ENCODE measurements at places on chromosomes 12 and 14.

DNA sequence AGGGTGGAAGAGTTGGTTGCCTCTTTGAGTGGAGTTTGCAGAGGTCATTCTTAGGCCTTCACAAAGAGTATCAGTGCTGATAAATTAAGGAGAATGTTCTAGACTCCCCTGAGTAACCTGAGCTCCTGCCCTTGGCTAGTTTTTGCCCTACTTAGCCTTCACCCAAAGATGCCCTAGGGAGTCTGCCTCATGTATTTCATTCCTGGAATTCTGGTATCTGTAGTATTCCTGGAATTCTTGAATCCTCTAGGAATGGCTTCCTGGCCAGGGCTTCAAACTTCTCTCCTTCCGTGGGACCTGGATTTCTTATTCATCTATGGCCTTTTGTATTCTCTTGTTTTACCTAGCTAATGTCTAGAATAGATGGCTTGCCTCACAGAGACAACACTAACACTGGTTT is 701.1 kb downstream of the NOVA1 start:
- no peak for DNase-seq

- DNase-seq: no peak
Observed at GRCh38 chr14:53034688-53035230, 83.9 kb upstream of the FERMT2 start.

DNA sequence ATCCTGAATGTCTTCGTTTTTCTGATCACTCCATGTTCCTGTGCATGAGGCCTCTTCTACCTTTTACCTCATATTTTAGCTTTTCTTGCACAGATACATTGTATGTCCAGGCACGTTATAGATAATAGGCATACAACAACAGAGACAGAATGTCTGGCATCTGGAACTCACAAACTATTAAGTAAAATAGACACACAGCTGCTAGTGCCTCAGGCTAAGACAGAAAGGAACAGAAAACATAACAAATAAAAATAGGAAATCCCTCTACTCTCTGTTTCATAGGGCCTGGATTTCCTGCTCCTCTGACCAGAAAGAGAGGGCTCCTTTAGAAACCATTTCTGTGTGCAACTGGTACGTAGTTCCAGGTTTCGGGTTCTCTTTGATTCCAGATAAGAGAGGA is 48.6 kb downstream of the ATXN7L3B start:
- no peak for DNase-seq

- DNase-seq: no peak
Observed at GRCh38 chr14:28603606-28604005, 163.0 kb upstream of the FOXG1 start.

GRCh38 chr14:105664691-105665090 is 138.3 kb downstream of the TMEM121 start:
- no peak for DNase-seq

DNA sequence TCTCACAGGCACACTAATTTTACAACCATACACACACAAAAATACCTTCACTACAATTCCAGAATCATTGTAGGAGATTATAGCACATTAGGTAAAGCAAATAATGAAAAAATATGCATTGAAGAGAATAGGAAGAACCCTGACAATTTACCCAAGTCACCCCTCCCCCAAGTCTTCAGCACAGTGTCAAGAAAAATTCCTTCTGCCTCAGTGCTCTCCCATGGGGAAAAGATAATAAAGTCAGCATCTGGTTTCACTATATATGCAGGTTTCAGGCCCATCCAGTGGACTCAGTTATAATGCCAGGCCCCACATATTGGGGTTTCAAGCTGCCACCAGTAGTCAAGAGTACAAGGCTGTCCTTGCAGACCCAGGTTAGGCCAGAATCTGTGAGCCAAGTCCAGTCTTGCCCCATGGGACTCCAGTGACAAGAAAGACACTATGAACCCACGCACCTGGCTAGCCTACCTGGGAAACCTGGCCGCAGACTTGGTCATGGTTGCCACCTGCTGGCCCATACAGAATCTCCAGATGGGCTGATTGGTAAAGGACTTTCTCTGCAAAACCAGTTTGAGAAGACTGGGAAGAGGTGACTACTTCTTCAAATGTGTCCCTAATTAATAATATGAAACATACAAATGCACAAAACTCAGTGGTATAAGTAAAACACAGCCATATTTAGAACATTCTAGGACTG is 398.6 kb upstream of the FLRT2 start:
- no peak for DNase-seq

DNA sequence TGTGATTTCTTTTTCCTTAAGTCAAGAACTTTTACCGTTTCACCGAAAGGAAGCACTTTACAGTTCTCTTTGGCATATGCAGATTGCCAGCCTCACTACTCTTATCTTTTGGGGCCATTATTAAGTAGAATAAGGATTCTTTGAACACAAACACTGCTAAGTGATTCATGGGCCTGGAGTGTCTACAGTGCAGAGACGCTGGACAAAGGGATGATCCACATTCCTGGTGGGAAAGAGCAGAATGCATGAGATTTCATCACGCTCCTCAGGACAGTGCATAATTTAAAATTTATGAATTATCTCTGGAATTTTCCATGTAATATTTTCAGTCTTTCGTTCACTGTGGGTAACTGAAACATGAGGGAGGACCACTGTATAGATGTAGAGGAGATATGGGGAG is 90.2 kb downstream of the TTLL5 start:
- DNase-seq: no peak

DNA sequence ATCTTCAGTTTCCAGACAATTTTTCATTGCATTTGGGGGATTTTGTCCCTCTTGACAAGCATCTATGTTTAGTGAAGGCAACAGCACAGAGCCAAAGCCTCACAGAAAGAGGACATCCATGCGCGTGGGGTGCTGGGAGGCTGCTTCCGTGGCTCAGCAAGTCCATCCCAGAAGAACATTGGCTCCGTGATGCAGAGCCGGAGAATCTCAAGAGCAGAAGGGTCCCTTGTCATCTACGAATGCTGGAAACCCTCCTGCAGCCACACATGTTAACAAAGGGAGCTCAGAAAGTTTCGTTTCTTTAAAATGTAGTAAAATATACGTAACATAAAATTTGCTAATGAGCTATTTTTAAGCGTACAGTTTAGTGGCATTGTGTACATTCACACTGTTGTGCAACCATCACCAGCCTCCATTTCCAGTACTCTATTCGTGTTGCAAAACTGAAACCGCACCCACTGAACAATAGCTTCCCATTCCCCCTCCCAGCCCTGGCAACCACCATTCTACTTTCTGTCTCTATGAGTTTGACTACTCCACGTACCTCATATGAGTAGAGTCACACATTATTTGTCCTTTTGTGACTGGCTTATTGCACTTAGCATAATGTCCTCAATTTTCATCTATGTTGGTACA is 185.9 kb downstream of the TTC7B start:
- no peak for DNase-seq

DNA sequence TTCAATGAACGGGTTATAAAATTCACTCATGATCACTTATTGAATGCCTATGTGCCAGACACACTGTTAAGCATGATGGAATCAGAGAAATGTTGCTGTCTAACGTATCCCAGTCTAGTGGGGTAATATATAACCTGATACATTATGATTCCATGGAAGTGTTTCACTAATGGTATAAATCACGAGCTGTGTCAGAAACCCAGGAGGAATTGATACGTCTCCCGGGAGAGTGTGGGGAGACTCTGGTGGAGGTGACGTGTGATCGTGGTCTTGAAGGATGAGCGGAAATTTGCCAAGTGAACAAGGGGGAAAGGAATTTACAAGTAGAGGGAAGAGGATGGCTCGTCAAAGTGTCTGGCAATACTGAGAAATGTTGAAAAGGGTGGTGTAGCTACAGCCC is 26.5 kb downstream of the MANSC1 start:
- no peak for DNase-seq

- no peak for DNase-seq
Observed at GRCh38 chr12:101002696-101003419, 207.2 kb downstream of the SLC5A8 start.

DNA sequence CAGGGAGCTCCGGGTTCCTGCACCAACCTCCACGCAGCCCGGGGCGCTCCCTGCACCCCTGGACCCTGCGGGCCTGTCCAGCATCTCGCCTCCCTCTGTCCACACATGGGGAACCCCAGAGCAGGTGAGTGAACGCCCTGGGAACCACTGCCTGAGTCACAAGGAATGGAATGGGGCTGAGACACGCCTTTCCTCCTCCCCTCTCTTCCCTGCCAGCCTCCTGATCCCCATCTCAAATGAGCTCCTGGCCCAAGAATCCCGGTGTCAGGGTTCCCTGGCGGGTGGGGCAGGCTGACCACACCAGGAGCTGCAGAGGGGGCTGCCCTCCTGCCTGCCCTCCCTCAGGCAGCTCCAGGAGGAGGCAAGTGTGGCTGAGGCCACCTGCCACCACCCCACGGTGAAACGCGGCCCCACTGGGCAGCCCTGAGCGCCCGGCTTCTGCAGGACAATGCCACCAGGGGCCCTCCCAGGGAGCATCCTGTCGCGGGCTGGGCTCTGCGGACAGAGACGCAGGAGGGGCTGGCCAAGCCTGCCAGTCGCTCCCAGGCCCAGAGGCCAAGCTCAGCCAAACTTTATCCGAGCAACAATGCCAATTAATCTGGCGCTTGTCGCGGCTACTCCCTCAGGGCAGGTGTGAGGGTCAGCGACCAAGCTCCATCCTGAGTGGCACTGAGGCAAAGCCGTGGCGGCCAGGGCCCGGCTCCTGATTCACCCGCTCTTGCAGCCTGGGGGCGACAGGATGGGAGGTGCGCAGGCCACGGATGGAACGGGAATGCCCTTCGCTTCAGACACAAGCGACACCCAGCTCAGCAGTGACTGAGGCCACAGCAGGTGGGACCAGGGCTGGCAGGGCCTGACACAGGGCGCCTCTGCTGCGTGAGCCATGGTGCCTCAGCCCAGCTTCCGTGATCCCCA is 44.3 kb downstream of the GALNT9 start:
- DNase-seq: no peak

DNA sequence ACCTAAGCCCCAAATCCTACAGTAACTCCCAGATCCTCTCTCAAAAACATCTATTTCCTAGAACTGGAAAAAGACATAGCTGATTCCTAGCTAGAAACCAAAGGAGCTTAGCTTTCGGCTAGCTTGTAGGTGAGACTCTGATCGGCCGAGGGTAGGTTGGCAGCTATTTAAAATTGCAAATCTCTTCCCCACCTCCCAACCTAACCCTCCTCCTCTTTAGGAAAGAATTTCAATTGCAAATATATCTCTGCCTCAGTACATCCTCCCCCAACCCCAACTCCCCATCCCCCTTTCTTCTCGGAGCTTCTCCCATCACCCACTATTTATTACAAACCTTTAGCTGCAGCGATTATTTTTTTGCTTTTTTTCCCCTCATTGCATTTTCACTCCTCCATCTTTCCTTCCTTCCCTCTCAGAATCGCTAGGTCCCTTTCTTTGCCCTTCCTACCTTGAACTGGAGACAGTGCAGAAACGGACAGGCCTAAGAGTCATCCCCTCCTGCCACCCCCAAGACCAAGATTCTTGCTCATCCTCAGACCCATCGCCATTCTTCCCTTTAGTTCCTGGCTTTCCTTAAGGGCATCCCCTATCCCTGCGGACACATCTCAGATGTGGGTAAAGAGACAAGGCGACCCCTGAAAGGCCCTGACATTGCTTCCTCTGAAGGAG is 13.4 kb downstream of the ZFHX2 start:
- no peak for DNase-seq

DNA sequence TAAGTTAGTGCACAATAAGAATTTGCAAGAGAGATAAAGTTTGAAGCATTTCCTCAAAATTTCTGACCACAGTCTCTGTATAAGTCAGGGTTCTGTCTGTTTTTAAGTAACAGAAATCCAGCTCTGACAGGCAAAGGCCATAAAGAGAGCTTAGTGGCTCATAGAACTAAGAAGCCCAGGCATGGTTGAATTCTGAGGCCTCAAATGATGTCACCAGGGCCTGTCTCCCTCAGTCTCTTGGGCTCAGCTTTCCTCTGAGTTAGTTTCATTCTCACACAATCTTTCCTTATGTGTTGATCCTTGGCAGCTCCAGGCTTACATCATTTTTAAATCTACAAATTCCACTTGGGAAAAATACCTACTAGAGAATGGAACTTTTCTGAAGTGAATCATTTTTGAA is 173.4 kb upstream of the ATP2B1 start:
- DNase-seq: no peak

DNA sequence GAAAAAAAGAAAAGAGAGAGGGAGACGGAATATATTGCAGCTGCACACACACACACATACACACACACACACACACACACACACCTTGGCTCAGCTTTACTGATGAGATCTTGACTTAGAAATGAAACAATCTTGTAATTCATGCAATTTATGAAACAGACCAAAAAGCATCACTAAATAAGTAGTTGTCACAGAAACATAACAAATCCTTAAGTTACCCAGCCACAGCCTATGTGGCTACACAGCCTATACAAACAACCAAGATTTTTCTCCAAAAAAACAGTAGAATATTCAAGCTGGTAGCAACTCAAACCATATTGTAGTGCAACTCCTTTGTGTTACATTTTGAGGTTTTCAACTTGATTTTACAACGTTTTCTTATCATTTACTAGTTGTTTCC is 37.9 kb upstream of the GNG2 start:
- no peak for DNase-seq

- no peak for DNase-seq
Observed at GRCh38 chr12:30837595-30837994, 82.8 kb upstream of the CAPRIN2 start.

DNA sequence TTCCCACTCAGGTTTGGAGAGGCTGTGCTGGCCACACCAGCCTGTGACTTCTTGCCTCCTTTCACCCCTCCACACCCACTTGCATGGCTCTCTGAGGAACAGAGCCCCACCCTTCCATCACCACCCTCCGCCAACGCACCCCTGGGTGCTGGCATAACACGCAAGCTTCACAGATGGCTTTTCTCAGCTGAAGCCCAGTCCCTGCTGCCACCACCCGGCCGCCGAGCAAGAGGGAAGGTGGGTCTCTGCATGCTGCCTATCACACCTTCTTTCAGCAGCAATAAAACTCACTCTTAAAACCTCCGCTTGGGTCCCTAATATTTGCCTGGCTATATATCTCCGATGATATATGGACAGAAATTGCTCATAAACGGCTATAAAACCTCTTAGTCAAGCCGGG is 41.6 kb downstream of the SMUG1 start:
- DNase-seq: no peak
